ENCODE measurements at places on chromosomes 13 and 19.

DNA sequence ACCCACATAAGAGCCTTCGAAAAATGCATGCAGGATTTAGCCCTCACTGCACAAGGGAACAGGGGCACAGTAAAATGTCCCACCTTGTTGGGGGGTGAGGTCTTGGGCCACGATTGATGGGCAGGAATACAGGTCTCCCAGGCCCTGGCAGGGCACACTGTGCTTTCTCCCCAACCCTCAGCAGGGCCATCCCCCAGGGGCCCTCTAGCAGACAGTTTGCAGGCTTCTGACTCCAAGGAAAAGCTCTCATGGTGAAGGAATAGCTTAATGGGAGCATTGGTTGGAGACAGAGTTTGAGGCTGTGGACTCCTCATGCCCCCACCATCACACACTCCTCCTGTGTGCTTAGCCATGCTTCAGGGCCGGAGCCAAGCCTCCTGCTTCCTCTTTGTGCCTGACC is 484.6 kb downstream of the ZNF536 start:
- DNase-seq = no peak

DNA sequence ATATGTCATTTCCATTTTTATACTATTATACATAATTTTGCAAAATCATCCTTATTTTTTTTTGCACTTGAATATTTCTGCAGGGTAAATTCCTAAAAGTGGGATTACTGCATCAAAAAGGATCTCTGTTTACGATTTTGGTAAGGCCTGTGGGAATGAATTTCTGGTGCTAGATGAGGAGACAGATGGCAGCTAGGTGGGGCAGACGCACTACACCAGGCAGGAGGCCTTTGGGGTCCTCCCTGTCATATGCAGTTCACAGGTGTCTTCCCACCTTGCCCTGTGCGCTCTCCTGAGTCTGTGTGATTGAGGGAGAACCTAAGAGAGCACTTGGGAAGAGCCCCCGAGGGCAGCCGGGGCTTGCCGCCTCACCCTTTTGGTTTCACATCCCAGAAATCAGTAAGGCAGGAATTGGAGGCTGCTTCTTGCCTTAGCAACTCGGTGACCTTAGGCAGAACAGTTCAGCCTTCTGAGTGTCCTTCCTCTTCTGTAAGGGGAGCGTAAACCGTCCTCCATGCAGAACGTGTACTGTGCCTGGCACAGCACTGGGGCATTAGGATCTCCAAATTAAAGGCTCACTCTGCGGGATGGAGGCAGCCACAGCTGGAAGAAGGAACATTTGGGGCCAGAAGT is 13.4 kb upstream of the GJB2 start:
- no peak for DNase-seq

- DNase-seq = no peak
These were observed 35.3 kb downstream of the CEBPG start for GRCh38 chr19:33408538-33409434.

DNA sequence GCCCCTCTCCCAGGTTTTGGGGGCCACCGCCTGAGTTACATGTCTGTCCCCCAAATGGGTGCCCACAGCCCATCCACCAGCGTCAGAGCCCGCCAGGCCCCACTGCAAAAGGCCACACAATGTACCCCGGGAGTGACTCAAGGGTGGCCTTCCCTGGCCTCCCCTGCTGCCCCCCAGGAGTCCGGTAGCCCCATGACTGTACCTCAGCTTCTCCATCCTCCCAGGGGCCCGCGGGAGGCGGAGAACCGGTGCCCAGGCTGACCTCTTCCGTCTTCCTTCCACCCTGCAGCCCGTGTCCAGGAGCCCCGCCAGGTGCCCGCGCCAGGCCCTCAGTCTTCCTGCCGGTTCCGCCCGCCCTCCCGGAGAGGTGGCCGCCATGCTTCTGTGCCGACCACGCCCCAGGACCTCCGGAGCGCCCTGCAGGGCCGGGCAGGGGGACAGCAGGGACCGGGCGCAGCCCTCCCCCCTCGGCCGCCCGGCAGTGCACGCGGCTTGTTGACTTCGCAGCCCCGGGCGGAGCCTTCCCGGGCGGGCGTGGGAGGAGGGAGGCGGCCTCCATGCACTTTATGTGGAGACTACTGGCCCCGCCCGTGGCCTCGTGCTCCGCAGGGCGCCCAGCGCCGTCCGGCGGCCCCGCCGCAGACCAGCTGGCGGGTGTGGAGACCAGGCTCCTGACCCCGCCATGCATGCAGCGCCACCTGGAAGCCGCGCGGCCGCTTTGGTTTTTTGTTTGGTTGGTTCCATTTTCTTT is 10.3 kb downstream of the CBARP start:
- no peak for DNase-seq

DNA sequence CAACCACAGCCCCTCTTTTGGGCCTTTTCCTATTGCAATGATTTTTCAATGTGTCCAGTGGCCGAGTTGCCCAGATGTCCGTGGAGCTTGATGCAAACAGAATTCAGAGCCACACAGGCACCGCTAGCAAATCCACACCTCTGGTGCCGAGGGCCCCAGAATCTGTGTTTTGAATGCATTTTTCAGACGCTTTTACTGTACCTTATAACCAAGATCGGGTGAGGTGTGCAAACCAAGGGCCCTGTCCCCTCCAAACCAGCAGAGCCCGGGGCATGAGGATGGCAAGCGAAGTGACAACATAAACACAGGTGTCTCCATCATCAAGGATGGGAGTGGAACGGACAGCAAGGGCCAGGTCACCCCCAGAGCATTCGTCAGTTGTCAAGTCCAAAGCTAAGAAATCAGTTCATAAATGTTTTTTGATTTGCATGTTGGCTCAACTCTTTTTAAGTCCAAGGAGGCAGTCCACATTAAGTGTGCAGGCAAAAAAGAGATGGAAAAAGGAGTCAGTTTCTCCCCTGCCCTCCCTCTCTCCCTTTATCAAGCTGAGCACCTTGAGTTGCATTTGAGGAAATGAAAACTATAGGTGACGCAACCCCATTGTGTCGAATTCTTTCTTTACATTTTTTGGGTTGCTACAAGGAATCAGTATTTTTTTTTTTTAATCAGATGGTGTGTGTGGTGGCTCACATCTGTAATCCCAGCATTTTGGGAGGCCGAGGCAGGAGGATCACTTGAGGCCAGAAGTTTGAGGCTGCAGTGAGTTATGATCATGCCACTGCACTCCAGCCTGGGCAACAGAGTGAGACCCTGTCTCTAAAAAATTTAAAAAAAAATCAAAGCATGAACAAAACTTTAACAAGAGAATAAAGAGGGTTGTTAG is 2.9 kb downstream of the CCDC8 start:
- DNase-seq = no peak

DNA sequence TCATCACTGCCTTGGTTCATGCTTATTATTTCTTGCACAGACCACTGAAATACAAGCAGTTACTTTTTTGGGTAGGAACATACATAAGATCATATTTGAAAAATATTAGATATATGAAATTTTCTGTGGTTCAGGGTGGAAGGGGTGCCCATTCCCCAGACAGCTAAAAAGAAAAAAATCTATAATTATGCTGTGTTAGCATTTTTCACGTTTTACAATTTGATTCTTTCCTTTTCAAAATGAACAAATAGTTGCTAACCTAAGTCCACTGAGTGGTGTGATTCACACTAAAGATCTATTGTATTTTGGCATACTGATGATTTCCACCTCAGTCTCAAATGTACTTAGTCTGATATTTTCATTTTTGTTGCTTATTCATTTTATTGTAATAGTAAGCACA is 66.8 kb upstream of the FBXL3 start:
- no peak for DNase-seq

DNA sequence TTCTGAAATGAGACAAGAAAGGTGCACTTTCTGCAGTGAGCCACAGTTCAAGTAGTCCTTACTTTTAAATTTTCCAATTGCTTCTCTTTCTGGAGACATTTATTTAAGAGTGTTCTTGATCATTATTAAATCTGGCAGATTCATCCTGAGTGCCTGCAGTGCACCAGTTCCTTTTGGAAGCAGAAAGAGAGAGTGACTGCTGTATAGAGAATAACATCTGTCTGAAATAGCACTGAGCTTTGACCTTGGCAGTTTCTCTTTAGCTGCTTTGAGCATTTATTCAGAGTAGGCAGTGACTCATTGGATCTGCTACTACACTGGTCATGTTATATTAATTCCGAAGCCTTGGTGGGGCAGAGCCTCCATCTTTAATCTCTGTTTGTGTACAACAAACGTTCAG is 1373.7 kb downstream of the PCDH9 start:
- DNase-seq = no peak

DNA sequence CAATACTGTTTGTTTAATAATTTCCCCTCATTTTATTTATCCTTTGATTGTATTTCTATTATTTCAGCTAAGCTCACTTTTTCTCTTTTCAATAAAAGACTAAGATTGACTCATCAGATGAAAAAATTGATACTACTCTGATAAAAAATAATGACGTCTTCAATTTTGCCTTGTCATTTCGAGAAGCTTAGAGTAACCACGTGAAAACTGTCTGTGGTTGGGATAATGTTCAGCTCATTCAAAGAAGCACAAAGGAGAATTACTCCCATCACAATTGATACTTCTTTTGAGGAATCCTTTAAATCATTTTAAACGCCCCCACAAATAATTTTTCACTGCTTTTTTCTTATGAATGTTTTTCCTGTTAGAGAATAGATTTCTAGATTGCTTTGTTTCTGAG is 318.7 kb upstream of the SLITRK1 start:
- no peak for DNase-seq

GRCh38 chr13:28411831-28412353 is 83.0 kb downstream of the FLT1 start:
- no peak for DNase-seq

DNA sequence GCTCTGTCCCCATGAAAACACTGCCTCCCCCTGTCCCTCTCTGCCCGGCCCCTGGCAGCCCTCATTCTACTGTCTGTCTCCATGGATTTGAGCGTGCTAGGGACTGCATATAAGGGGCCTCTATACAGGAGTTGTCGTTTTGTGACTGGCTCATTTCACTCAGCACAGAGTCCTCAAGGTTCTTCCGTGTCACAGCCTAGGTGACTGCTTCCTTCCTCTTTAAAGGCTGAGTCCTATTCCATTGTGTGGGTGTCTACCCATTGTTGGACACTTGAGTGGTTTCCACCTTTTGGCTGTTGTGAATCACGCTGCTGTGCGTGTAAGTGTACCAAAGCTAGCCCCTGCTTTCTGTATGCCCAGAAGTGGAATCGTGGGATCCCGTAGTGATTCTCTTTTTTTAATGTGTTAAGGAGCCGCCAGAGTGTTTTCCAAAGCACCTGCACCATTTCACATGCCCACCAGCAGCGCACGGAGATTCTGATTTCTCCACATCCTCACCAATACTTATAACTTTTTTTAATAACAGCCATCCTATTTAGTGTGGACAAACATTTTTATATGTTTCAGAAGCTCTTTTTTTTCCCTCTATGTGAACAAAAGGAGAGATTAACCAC is 116.7 kb downstream of the COL4A2 start:
- DNase-seq = no peak

DNA sequence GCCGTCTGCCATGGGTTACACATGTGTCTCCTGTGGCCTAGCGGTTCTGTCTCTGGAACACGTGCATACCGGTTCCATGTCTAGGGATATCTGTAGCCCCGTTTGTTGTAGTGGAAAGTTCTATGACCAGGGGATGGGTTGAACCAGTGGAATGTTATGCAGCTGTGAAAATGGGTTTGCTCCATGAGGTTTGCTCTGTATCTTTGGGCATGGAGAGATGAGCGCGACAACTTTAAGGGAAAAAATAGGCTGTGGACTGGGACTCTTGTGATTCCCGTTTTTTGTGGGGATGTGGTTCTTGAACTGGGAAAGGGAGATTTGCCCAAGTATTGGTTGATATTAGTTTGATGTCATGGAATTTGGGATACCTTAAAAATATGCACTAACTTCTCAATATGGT is 120.4 kb downstream of the KDM4B start:
- no peak for DNase-seq

GRCh38 chr13:67078062-67078461 is 152.1 kb downstream of the PCDH9 start:
- no peak for DNase-seq

DNA sequence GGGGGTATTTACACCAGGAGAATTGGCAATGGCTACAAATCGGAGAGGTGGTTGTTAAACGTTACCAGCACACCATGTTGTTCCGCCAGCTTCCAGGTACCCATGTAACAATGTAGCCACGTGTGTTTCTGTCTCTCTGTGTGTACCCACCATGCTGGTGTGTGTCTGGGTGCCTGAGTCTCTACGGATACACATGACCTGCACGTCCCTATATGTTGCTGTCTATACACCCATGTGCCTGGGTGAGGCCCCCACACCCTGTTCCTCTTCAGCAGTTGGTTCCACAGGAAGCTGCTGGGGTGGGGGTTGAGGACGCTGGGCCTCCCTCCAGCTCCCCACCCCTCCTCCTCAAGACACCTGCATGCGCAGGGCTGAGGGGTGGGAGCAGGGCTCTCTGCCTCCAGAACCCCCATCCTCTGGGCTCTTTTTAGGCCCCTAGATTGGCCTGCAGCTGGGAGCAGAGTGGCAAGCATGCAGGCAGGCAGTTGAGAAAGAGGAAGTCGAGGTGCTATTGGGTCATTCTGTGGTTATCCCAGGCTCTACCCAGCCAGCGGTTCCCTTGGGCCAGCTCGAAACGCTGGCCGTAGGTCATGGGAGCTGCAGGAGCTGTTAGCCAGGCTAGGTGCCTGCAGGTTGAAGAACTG is at the start of gene ARHGEF18:
TSS of gene ARHGEF18 (plus strand) at position 351 of the 644 bp plus-strand sequence. CDS start 13,954 bp downstream, outside the sequence.
- DNase-seq = no peak

GRCh38 chr13:98595134-98595533 is 18.2 kb upstream of the STK24 start:
- no peak for DNase-seq

DNA sequence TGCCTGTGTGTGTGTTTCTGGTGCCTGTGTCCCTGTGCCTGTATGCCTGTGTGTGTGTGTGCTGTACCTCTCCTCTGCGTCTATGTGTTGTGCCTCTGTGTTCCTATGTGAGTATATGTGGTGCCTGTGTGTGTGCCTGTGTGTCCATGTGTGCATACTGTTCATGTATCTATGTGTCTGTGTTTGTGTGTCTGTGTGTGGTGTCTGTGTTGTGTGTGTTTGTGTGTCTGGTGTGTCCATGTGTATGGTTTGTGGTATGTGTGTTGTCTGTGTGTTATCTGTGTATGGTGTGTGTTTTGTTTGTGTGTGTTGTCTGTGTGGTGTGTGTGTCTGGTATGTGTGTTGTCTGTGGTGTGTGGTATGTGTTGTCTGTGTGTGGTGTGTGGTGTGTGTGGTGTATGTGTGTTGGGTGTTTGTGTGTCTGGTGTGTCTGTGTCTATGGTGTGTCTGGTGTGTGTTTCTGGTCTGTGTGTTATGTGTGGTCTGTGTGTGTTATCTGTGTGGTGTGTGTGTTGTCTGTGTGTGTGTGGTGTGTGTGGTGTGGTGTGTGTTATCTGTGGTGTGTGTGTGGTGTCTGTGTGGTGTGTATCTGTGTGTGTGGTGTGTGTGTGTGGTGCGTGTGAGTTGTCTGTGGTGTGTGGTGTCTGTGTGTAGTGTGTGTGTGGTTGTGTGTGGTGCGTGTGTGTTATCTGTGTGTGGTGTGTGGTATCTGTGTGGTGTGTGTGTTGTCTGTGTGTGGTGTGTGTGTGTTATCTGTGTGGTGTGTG is 20.4 kb downstream of the HDGFL2 start:
- no peak for DNase-seq
